Activated T-helper 1 cell treated with Interleukin-2 at 50 U/mL for 16 hours (primary cell): ENCODE measurements at places on chromosomes 11 and 22.

- no peak for DNase-seq
Measured at GRCh38 chr22:36823186-36823839, 6.5 kb upstream of the PVALB start.

GRCh38 chr11:128397362-128397761 lies 190.0 kb downstream of the ETS1 start:
- no peak for DNase-seq

GRCh38 chr22:43302531-43303041 lies 40.6 kb downstream of the SCUBE1 start:
- no peak for DNase-seq

GRCh38 chr11:61797263-61797944 lies 4.7 kb downstream of the FEN1 start:
- peak; percentile 45 for DNase-seq

DNA sequence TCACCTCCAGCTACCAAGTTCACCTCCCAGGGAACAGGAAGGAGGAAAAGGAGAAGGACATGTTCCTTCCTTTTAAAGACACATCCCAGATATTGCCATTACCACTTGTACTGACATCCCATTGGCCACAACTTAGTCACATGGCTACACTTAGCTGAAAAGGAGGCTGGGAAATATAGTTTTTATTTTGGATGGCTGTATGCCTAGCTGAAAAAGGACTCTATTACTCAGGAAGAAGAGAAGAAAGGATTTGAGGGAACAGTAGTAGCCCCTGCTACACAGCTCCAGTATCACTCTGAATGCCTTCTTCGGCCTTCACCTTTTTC lies 2.1 kb upstream of the APOA5 start:
- DNase-seq: no peak

- DNase-seq: no peak
Measured at GRCh38 chr22:20304646-20305045, 15.2 kb downstream of the DGCR6L start.

- DNase-seq: no peak
Measured at GRCh38 chr11:122154994-122155393, 39.0 kb upstream of the BLID start.

- no peak for DNase-seq
Measured at GRCh38 chr11:17258670-17259069, 17.9 kb upstream of the NUCB2 start.

DNA sequence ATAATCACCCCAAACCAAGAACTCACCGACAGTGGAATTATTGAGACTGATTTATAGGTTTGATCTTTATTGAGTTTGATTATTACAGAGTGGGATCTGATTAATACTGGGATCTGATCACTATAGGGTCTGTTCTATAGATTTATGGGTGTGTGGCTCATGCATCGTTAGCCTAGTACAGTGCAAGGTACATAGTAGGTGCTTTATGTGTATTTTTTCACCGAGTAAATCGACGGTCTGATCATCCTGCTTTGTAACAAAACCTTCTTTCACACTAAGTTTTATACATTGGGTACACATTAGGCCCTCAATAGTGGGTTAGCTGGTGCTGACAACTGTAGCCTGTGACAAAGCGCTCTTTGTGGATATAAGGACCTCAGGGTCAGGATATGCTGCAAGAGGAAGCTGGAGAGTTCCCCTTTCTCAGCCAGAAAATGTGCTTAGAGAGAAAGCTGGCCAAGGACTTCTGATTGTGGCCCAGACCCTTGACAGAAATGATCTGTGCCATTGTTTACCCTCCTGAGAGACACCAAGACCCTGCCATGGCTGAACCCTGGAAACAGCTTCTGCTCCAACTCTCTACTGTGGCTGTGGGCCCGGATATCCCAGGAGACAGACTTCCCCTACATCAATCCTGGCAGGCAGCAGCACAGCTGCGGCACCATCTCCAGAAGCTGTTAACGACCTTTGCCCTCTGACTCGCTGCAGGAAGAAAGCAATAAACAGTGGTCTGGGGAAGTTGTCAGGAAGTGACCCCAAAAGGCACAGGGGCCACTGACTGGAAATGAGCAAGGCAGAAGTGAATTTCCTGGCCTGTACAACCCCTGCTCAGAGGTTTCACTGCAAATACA lies 16.1 kb upstream of the TPP1 start:
- no peak for DNase-seq

DNA sequence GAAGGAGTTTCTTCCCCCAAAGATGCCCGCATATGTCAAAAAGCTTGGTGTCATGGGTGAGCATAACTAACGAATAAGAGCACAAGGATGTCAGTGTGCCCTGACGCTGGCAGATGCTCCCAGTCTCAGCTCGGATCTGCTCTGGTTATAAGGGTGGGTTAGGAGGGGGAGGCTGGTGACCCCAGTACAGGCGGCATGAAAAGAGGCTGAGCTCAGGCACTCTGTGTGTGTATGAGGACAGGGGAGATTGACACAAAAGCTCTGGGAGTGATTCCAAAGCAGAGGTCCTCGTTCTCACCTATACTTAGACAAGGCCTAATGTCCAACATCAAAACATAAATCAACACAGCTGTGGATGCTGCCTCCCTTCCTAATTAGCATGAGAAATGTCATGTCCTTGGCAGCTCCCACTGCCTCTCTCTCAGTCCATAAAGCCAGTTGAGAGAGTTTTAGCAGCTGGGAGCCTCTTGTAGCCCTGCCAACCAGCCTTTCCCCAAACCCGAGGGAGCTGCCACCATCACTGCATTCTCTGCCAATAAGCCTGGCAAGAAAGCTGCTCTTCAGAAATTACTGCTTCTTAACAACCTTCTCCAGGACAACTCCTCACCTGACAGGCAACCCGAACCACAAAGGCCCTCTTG lies 59.8 kb downstream of the SC5D start:
- DNase-seq: no peak

GRCh38 chr22:41915035-41915785 lies at the start of gene SHISA8:
Gene SHISA8, minus strand, starts transcription at chr22:41915074. Its CDS starts 407 bp downstream, at chr22:41914667.
- peak; percentile 49 for DNase-seq

DNA sequence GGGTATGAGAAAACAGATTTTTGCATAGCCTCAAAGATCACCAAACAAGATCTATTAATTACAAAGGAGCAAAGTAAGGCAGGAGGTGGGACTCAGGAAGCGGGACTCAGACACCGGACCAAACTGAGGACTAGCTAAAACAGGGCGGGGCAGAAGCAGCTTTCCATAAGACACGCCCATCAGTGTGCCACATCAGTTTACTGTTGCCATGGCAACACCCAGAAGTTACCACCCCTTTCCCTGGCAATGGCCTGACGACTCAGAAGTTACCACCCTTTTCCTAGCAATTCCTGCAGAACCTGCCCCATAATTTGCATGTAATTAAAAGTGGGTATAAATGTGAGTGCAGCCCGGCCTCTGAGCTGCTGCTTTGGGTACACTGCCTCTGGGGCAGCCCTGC lies 173.9 kb downstream of the SHANK2 start:
- DNase-seq: no peak

DNA sequence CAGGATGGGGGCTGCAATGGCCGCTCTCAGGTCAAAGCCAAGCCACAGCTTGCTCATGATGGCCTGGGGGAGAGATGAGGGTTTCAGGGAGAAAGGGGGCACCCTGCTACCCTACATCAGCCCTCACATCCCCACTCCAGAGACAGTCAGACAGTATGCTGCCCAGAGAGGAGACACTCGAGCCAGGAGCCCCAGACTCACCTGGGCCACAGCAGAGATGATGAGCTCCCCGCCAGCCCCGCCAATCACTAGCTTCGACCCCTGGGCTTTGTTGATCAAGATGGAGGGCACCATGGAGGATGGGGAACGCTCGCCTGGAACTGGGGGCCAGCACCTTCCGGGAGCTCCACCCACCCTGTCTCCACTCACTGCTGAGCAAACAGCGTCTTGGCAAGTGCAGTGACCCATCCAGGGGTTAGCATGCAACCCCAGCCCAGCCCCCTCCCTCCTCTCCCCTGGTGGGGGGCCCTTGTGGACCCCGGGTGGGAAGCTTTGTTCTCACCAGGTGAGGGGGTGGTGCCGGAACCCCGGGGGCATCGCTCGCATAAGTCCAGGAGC lies 19.8 kb downstream of the GGT5 start:
- no peak for DNase-seq

GRCh38 chr11:64246871-64247728 lies at the start of gene PPP1R14B:
Gene PPP1R14B, minus strand, starts transcription at chr11:64246943. Its CDS starts 270 bp downstream, at chr11:64246673.
- DNase-seq: peak; percentile 68

- DNase-seq: no peak
Measured at GRCh38 chr11:65373839-65374580, 8.4 kb downstream of the SLC25A45 start.

GRCh38 chr11:20099527-20099926 lies 60.7 kb downstream of the DBX1 start:
- no peak for DNase-seq

DNA sequence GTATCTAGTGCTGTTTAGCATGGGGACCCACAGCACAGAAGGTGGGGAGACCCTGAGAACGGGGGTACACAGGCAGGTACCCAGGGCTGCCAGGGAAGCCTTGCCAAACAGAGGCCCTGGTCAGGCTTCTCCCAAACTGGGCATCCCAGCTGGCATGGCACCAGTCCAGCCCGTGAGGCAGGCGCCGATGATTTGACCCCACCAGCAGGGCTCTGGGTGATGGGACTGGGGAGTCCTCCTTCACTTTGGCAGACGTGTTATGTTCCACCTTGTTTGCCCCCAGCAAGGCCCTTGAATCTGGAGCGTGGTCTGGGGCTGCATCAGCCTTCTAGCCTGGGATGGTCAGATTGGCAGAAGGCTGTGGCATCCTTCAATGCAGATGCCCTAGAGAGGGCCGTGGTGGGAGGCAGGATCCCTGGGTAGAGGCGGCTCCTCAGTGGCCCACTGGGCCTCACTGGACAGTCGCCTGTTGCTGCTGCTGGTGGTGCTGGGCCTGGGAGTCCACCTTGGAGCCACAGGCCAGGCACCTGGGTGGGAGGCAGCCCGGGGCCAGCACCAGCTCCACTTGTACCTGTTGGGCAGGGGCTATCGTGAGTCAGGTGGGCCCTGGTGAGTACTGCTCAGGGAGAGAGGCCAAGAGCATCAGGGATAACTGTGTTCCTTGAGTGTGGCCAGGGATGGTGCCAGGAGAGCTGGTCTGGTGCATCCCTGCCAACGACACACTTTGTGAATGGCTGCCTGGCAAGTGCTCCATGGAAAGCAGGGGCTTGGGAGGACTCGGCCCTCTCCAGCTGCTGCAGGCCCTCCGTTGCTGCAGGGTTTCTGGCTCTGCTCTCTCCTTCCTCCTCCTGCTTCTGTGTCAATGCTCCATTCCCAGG lies 3.3 kb downstream of the ADORA2A start:
- DNase-seq: no peak

DNA sequence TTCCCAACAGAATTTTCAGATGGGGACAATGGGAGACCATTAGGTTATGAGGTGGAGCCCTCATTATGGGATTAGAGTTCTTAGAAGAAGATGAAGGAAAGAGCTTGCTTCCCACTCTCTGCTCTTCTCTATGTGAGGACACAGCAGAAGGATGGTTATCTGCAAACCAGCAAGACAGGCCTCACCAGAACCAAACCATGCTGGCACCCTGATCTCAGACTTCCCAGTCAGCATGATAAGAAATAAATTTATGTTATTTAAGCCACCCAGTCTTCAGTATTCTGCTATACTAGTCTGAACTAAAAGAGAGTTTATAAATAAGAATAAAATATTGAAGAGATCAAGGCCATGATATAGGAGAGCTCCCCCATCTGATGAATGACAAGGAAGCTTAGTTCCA lies 946.3 kb upstream of the CCDC90B start:
- no peak for DNase-seq

GRCh38 chr11:133895551-133895950 lies 50.2 kb upstream of the SPATA19 start:
- no peak for DNase-seq

DNA sequence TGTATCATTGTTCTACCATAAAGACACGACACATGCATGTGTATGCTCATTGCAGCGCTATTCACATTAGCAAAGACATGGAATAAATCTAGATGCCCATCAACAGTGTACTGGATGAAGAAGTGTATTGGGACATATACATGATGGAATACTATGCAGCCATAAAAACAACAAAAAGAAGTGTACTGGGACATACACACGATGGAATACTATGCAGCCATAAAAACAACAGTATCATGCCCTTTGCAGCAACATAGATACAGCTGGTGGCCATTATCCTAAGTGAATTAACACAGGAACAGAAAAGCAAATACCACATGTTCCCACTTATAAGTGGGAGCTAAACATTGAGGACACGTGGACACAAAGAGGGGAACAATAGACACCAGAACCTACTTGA lies 22.7 kb downstream of the ARL14EP start:
- DNase-seq: no peak

- no peak for DNase-seq
Measured at GRCh38 chr22:27241430-27242321, 559.9 kb downstream of the MN1 start.

- no peak for DNase-seq
Measured at GRCh38 chr11:116342148-116342547, 430.6 kb downstream of the BUD13 start.

DNA sequence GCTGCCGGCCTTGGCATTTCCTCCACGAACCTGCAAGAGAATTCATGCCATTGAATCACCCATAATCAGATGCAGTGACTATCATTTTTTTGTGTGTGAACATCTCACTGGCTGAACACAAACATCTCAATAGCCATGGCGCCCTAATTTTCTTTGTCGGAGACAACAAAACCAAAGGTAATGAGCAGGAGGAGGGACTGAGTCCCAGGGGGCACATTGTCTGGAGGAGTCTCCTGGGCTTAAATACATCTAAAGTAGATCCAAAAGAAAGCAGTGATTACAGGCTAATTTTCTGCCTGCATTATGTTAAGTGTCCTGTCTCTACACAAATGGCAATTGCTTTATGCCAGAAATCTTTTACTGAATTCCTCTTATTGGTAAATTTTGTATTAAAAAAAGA lies 113.5 kb downstream of the NTM start:
- no peak for DNase-seq

DNA sequence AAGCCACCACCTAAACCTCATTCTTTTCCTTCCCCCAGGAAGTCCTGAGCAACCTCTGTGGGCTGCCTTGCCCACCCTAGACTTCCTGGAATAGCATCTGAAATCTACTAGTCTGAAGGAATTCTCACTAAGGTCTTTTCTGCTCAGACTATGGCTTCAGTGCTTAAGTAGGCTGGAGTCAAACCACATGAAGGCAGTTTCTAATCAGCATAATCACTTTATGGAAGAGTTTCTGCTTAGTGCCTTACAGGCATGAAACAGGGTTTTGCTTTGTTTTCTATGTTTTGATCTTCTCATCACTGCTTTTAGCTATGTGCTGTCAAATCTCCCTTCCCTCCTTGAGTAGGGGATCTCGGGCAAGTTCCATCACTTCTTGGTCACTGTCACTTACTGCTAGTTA lies 117.7 kb downstream of the WT1 start:
- DNase-seq: no peak

DNA sequence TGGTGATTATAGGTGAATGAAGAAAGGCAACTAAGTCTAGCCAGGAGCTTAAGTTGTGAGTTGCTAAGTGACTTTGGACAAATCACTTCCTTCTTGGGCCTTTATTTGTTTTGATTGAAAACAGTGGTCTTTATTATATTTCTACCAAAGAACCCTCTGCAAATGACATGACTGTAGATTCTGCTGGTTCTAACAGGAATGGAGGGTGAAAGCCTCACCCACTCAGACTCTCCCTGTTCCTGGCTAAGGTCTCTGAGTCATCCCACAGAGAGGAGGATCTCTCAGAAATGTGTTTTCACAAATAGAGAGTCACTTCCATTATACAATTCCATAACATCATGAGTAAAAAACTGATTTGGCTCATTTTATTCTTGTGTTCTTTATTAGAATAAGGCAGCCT lies 583.9 kb upstream of the LRRC4C start:
- no peak for DNase-seq
